Pons (tissue), 1 donor: ENCODE measurements at places on chromosomes 16 and 17.
A peak's percentile ranks its signal among the peaks of the same experiment; 100 is the strongest.

GRCh38 chr16:77289331-77289809 is 90.2 kb downstream of the SYCE1L start:
- DNase-seq = no peak

DNA sequence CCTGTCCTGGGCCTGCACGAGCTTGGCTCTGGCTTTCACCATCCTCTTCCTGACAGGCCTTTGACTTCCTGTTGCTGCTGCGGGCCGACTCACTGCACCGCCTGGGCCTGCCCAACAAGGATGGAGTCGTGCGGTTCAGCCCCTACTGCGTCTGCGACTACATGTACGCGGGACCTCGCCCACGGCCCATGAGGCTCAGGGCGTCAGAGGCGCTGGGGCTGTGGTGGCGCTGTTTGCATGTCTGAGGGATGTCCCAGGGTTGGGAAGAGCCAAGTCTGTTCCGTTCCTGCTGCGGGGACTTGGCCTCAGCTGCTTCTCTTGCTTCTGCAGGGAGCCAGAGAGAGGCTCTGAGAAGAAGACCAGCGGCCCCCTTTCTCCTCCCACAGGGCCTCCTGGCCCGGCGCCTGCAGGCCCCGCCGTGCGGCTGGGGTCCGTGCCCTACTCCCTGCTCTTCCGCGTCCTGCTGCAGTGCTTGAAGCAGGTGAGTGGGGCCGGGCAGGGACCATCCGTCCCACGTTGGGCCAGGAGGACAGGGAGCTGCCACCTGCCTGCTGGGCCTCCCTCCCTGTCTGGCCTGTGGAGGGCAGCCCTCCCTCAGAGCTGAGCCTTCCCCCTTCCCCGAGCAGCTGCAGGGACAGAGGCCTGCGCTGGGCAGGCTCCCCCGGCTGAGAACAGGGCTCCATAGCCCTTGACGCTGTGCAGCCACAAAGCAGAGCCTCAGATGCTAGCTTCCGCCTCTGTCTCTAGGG is 23.8 kb downstream of the TSC2 start:
- DNase-seq = no peak

DNA sequence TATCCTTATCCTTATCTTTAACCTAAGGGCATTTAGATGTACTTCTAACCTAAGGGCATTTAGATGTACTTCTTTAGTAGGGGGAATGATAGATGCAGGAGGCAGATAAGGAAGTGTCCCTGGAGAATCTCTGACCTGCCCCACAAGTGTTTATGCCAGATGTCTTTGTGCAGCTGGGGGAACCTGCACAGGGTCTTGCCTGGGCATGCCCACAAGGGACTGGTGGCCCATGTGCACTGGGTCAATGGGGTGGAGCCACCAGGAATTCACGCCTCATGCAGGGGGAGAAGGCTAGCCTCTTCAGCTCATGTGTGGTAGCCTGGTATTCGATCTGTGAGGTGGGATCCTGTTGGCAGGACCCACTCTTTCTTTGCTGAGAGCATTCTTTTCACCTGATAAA is 38.0 kb downstream of the CA10 start:
- no peak for DNase-seq

DNA sequence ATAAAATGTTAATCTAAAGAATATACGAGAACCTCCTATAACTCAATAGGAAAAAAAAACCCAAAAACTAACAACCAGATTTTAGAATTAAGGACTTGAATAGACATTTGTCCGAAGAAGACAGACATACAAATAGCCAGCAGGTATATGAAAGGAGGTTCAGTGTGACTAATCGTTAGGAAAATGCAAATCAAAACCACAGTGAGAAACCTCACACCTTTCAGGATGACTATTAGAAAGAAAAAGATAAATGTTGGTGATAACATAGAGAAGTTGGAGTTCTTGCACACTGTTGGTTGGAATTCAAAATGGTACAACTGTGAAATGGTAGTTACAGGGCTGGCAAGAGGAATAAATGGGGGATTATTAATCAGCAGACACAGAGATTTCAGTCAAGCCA is 339.0 kb downstream of the TMEM114 start:
- DNase-seq = no peak

GRCh38 chr16:53528797-53529196 is 25.8 kb upstream of the AKTIP start:
- no peak for DNase-seq

DNA sequence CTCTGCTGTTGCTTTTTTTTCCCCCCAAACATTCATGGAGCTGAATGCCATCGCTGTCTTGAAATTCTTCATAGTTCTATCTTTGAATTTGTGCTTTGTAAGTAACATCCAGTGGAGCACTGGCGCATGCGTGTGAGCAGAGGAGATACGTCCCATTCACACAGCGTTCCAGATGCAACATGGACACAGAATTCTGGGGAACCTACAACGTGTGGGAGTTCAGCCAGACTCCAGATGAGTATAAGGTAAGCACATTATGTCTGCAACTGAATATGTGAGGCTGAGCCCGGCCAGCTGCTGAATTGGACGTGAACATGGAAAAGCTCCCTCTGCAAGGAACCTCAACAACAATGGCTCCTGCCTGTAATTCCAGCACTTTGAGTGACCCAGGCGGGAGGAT is 4.3 kb upstream of the ATP1B2 start:
- no peak for DNase-seq

GRCh38 chr17:42669977-42670788 is 6.6 kb downstream of the PLEKHH3 start:
- no peak for DNase-seq

- DNase-seq = no peak
These were observed 61.9 kb downstream of the BANP start for GRCh38 chr16:88013091-88013609.

DNA sequence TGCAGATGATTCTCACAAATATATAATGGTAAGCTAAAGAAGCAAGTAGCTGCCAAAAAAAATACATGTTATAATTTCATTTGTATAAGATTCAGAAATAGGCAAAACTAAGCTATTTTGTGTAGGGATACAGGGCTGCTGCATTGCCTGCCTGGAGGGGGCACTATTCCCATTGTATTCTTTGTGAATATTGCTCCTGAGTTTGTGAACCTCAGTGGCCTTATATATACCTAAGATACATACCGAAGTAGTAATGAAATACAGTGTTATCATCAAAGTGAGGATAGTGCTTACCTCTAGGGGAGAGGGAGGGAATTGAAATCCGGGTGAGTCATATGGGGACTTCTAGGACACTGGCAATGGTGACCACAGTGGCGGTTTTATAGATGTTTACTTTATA is 53.5 kb downstream of the C17orf58 start:
- no peak for DNase-seq

GRCh38 chr16:84577034-84577803 is 40.7 kb downstream of the COTL1 start:
- no peak for DNase-seq

- DNase-seq = no peak
These were observed 42.6 kb downstream of the B9D1 start for GRCh38 chr17:19319771-19320505.

DNA sequence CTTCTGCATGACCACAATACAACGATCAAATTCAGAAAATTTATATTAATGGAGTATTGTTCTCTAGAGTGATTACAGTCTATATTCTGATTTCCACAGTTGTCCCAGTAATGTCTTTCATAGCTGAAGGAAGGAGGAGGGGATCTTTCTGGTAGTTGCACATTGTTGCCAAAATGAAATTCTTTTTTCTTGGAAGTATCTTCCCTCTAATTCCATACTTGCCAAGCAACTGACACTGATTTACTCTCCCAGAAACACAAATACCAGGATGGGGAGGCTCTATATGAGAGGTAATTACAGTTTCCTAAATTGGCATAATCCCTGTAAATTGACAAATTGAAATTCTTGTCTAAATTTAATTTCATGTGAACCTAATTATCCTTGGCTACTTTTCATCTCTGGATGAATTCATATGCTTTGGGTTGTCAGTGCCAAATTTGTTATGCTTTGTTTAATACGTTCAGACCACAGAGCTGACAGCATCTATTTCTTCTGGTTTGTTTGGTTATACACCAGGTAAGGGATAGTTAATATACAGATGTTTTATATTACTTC is 30.0 kb downstream of the NOL11 start:
- no peak for DNase-seq

DNA sequence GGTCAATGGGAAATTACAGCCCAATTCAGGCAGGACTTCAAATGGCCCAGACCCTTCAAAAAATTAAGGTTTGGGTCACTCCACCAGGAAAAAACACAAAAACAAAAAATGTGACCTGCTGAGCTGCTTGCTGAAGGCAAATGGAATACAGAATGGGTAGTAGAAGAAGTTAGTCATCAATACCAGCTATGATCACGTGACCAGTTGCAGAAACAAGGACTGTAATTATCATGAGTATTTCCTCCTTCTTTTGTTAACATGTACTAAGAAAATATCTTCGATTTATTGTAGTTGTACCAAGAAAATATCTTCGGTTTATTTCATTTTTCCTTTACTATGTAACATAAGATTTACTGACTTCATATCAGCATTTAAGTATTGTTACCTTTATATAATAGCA is 1183.6 kb downstream of the CDH8 start:
- no peak for DNase-seq

GRCh38 chr17:67751101-67752074 is 33.7 kb downstream of the NOL11 start:
- DNase-seq = no peak

- no peak for DNase-seq
These were observed 52.6 kb downstream of the RBFOX3 start for GRCh38 chr17:79558091-79558900.

DNA sequence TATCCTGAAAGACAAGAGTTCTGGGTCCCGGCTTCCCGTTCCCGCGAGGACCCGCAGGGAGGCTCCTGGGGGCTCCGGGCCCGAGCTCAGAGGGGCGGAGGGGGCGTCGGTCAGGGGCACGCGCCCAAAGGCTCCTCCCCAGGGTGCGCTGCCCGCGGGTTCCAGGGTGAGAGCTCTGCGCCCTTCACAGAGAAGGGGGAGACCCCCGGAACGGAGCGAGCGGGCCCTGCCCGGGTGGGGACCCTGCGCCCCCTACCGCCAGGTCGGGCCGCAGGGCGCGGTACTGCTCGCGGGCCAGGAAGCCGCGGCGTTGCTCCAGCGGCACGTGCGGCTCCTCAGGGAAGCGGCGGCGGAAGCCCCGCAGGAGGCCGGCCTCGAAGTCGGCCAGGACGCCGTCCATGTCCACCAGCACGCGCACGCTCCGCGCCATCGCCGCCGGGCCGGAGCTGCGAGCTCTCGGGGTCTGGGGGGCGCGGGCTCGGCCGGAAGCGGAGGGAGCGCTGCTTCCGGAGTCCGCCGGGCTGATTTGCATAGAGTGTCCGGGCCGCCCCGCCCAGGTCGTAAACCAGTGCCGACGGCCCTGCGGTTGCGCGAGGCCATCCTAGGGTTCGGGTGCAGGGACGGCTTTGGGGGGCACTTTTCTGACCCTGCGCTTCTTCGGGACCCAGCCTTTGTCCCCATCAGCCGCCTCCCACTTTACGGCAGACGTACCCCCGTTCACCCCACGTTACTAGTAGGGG is at the start of gene NT5C:
Gene NT5C, minus strand, starts transcription at position 465 of the 740 bp plus-strand sequence. Its CDS starts 35 bp downstream, at position 430.
- peak; percentile 48 for DNase-seq
